ENCODE measurements at places on chromosomes 3 and 15.

DNA sequence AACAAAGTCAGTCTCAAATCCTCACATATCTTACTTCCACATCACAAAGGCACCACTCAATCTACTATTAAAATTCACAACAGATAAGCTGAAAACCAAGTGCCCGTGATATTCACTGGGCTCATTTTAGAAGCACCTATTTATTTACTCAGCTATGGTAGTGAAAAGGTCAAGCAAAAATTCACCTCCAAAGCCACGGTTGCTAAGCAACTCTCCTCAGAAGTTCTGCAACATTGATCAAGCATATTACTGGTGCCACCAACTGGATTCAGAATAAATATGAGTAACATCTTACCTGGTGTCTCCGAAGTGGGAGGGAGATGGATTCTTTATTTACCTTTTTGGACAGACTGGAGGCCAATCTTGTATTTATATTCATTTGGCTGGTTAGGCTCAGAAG lies 714.8 kb downstream of the FHIT start:
- no peak for DNase-seq

DNA sequence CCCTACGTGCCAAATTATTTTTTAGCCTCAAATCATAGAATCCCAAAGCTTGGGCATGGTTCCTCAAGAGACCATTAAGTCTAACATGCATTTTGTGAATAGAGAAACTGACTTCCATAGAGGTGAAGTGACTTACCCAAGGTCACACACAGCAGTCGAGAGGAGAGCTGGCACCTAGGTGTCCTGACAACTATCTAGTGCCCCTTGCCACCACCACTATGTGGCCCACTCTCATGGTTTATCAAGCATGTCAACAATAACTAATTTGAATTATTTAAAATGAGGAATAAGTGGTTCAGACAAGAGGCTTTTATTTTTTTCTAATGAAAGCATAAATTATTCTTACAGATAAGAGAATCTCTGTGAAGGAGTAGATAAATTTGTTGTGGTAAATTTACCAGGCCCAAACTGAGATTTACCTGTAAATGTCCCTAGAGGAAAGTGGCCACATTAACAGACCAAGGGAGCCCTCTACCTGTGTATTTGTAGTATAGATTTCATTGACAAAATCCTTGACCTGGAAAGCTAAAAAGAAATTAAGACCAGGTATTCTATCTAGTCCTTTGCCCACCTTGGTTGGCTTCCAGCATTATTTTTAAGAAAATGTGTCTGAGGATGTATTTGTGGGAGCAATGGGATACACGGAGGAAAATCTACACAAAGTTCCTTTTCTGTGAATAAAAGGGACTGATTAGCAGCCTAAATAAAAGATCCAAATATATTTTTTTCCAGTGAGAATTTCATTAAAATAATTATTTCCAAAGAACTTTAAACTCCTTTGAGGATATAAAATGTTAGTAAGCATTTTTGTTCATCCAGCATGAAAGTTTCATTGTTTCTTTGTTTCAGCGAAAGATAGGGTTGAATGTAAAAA lies 49.1 kb downstream of the IQCH start:
- peak; percentile 47 for DNase-seq

GRCh38 chr3:58287354-58287753 lies 18.7 kb upstream of the RPP14 start:
- no peak for DNase-seq

- no peak for DNase-seq
Observed at GRCh38 chr3:152222327-152222726, 46.4 kb upstream of the MBNL1 start.

DNA sequence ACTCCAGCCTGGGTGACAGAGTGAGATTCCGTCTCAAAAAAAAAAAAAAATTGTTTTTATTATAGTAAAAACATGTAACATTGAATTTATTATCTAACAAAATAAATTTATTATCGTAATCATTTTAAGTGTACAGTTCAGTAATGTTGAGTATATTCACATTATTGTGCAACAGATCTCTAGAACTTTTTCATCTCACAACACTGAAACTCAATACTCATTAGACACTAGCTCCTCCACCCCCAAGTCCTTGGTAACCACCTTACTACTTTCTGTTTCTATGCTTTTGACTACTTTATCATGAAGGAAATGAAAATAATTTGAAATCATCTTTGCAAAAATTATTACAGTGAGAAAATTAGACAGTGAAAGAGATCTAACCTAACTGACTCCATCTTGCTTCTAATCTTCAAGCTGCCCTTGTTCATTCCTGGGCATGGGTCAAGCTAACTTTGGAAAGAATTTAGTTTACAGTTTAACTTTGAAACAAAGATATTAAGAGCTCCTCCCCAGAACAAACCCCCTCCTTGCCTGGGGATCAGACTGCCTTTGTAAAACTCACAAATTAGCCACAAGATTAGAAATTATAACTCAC lies 15.0 kb upstream of the FYCO1 start:
- no peak for DNase-seq

DNA sequence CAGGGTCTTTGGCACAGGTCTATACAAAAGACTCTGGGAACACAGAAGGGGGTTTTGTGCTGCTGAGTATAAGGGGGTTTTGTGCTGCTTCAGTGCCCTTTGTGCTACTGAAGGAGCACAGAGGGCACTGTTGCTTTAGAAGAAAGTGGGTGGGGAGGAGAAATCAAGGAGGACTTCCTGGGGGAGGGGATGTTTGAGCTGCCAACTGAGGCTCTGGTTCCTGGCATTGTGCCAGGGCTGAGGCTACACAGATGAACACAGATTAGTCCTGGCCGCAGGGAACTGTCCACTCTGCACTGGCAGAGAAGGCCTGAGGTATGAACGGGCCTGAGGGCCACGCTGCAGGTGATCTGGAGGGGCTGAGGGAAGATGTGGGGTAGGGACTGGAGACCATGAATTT lies 32.2 kb upstream of the SEC13 start:
- DNase-seq, result no peak

DNA sequence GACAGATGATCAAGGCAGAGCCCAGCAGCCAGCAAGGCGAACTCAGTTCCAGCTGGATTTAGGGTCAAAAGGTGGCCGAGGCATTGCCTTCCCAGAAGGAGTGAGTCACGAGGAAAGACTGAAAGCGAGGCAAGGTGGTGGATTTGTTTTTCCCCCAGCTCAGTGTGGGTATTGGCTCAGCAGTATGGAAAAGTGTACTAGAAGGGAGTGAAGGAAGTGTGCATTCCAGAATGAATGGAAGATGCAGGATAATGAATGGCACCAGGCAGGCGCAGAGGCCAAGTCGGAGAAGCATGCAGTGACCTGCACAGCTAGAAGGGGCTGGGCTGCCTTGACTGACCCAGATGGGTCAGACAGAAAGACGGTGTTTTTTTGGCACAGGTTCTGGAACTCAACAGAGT lies 46.3 kb downstream of the FOXP1 start:
- DNase-seq, result no peak

DNA sequence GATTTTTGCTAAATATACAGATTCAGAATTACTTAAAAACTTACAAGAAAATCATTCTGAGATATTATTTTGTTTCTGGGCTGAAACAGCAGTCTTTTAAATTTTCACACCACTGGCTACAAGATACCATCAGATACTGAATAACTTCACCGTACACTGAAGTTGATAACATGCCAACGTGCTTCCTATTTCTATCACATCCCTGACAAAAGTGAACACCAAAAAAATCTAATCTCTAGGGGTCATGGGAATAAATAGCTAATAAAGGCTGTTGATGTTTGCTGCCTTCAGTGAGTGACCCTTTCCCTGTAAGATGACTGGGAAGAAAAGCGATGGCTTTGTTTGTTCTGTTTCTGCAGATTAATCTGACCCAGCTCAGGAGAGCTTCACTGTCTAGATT lies 120.5 kb downstream of the DUT start:
- DNase-seq, result no peak

GRCh38 chr3:56886314-56886713 lies 84.6 kb upstream of the ARHGEF3 start:
- no peak for DNase-seq

DNA sequence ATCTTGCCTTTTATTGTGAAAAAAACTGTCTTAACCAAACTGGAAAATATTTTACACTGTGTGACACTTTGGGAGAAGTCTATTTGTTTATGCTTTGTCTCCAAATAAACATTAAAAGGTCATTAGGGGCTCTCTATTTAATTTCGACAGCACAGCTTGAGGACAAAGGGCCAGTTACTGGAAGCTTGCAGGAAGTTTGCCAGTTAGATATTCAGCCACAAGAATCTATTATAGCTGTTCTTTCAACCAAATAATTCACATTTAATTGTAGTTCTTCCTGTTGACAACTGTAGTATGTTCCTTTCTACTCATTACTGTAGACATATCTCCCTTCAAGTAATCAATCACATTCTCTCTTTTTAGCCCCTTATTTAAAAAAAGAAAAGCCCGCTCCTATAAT lies 6.1 kb downstream of the CP start:
- no peak for DNase-seq

Data from CD4-positive, alpha-beta T cell treated with Interleukin-17A for 4 hours (primary cell).